ENCODE measurements at places on chromosomes 16 and 17.

DNA sequence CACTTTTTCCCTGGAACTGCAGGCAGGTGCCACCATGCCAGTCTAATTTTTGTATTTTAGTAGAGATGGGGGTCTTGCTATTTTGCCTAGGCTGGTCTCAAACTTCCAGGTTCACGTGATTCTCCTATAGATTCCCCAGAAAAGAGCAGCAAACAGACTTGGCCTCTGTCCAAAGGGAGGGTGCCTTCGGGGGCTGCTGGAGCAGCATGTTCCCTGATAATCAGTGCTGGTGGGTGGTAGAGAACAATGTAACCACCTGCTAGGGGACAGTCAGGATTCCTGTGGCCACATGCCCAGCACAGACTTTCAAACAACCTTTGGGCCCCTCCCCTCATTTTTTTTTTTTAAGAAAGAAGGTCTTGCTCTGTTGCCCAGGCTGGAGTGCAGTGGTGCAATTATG, 14.2 kb upstream of the CCNF start:
- no peak for DNase-seq

GRCh38 chr16:63169100-63169499, 1132.9 kb upstream of the CDH8 start:
- no peak for DNase-seq

- DNase-seq = no peak
Measured at GRCh38 chr17:62760945-62761267, 47.2 kb downstream of the MARCHF10 start.

- DNase-seq = no peak
Measured at GRCh38 chr16:20879175-20880040, 20.8 kb downstream of the DCUN1D3 start.

DNA sequence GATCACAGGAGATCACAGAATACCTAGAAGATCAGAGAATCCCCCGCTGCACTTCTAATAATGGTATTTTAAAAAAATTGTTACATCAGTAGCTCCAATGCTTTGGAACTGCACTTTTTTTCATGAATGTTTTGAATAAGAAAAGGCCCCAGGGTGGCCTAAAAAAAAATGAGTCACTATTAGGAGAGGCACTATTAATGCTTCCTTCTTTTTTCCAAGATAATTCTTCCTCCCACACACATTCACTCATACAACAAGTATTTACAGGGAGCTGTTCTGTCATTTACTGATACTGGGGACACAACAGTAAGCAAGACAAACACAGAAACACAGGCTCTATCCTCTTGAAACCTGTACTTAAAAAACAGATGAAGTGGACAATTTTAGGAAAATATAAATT, 675 bp upstream of the PDZD9 start:
- no peak for DNase-seq

GRCh38 chr16:1414532-1415260, at the start of gene UNKL:
TSS of gene UNKL (minus strand) at chr16:1414704. CDS start at chr16:1414691, 13 bp downstream.
- peak; percentile 74 for DNase-seq
